ENCODE measurements at places on chromosomes 5 and 9.
A peak's percentile ranks its signal among the peaks of the same experiment; 100 is the strongest.

GRCh38 chr5:124546643-124547042, 199.8 kb downstream of the ZNF608 start:
- peak; percentile 55 for DNase-seq

GRCh38 chr9:121610638-121610953, 40.8 kb upstream of the DAB2IP start:
- no peak for DNase-seq

GRCh38 chr9:90600029-90600428, 42.6 kb downstream of the DIRAS2 start:
- no peak for DNase-seq

DNA sequence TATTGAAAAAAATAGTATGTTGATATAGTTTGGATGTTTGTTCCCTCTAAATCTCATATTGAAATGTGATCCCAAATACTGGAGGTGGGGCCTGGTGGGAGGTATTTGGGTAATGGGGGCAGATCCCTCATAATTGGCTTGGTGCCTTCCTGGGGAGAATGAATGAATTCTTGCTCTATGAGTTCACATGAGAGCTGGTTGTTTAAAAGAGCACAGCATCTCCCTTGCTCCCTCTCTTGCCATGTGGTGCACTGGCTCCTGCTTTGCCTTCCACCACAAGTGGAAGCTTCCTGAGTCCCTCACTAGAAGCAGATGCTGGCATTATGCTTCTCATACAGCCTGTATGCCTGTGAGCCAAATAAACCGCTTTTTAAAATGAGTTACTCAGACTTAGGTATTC, 154.8 kb downstream of the ADAMTS6 start:
- no peak for DNase-seq

DNA sequence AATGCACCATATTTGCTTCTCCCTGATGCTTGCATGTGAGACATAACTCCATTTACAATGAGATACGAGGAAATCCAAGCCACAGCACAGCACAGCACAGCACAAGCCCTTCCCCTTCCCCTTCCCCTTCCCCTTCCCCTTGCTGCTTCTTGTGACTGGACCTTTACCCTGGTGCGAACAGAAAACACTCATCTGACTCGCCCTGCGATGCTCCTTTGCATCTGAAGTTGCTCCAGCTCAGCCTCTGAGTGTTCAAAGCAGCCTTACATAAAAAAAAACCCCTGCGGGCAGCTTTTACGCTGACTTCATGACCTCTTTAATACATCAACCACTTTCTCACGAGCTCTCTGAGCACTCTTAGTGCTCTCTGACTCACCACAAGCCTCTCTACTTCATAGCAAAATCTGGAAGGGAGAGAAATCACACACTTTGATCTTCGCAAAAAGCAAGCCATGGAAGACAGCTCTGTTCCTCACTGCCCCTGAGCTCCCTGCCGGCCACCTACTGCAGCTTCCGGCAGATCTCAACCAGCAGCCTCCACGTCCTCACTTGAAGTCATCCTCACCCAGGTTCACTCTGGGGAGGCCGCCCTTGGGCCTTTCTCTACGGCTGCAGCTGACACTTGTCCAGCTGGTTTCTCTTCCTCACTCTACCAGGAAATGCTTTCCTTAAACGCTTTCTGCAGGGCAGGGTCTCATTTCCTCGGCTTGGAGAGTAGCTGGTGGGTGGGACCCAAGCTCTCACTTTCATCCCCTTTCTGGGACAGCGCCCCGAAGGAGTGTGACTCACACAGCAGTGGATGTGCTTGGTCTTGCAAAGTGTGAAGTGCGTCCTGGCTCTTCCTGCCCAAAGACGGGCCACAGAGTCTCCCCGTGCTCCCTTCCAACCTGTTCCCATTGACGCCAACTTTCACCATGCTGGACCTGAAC, 5.3 kb downstream of the SLC34A1 start:
- DNase-seq = peak; percentile 26

DNA sequence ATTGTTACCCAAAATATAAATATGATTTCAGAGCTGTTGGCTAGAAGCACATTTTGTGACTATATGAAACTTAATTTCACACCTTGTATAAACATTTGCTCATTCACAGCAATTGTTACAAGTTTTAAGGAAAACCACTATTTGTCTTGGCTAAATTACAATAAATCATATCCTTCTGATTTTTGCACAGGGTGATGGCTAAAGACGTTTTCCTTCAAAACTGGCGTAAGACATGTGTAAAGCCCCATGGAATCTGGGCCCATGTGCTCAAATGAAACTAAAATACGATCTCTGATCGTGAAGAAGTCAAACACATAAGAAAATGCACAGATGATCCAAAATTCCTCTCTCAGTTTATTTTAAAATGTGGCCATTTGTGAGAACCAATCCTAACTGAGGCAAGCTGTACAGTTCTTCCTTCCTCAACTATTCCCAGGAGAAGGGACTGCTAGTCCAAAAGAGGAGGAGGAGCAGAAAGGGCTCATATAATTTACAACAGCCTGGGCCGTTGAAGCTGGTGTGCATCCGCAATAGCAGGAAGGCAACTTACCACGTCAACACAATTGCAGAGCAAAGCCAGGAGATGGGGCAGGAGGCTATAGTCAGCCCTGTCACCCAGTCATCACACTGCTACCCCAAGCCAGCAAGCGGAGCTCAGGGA, 98.4 kb downstream of the MED27 start:
- no peak for DNase-seq

DNA sequence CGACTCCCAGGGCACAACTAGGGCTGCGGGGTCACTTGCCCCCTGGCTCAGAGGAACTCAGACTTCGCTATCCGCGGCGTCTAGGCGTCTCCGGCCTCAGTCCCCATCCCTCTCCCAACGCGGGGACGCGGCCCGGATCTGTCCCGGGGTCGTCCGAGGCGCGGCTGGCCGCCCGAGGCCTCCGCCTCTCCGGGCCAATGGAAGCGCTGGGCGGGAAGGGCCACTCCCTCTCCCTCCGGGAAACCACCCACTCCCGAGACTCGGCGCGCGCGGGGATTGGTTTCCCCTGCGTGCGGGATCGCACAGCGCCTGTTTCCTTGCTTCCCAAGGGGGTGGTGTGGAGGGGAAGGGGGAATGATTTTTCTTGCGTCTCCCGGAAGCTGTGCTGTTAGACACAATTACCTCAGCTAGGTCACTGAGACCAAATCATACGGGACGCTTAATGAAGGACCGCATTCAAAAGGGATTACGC, 38.3 kb downstream of the NR2F1 start:
- DNase-seq = peak; percentile 94

DNA sequence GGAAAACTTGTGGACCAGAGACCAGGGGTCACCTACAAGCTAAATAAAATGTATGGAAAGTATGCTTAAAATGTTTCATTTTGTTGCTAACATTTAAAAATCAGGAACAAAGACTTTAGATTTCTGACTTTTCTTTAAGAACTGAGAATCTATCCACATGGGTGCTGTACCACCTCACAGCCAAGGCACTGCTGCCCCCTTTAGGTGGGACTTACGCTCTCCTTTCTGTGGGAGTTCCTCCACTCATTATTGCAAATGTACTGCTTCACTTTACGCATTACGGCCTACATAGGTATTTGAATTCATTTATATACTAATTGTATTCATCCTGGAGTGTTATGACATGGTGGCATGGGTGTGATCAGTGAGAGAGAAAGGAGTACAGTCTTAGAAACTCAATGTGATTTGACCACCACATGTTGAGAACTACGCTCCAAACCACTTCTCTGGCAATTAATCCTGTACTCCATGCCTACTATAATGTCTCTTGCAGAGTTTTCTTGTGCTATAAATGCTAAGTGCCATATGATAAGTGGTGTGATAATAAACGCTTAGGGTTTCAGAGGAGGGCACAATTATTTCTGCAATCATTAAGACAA, 24.7 kb upstream of the CETN3 start:
- DNase-seq = peak; percentile 40

GRCh38 chr9:19188771-19189170, 41.7 kb upstream of the DENND4C start:
- DNase-seq = no peak

DNA sequence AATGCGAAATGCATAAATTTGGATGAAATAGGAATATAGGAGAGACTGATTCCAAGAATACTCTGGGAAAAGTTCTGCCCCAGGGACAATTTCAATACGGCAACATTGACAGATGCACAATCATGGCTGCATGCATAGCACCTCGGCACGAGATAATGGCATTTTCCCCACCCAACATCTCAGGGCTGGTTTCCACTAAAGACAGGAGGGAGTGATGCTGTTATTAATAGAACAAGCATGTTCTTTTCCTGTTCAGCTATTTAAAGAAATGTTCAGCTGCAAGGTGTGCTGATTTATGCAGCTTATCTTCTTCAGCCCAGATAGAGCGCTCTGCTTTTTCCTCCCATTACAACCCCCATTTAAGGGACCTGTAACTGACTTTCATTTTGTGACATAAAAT, 740.2 kb downstream of the TLR4 start:
- DNase-seq = no peak

DNA sequence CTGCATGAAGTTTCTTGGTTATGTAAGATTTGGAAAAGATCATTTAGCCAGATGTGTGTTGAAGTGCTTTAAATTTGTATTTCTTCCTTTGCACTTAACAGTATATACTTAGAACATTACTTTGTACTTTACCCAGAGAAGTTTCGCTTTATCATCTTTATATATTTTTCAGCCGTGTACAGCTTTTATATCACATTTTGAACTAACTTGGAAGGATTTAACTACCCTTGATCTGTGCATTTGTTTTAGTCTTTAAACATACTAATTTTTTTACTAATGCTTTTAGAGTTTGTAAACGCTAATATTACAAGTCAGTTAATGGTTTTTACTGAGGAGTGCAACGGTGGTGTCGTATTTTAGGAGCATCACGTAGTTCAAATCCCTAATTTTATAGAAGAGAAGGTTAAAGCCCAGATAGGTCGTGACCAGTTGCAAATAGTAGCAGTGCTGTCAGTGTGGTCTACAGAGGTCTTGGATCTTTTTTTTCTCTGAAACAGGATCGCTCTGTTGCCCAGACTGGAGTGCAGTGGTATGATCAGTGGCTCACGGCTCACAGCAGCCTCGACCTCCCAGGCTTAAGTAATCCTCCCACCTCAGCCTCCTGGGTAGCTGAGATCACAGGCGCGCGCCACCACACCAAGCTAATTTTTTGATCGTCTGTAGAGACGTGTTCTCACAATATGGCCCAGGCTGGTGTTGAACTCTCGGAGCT, 2.0 kb downstream of the MATR3 start:
- peak; percentile 50 for DNase-seq

DNA sequence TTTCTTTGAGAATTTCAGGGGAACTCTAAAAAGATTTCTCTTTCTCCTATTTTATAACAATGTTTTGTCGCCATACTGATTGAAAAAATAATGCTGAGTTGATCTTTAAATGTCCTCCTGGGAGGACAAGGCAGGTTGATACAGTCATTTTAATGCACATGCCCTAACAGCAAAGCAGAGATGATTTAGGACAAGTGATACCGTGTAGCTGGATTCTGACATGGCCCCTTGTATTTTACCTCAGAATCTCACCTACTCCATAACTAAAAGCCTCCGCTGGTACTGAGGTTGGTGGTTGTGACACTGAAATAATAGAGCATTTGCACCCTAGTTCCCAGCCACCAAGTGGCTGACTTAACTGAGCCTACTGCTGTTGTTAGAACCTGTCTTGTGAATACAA, 811 bp upstream of the LRRTM2 start:
- no peak for DNase-seq

DNA sequence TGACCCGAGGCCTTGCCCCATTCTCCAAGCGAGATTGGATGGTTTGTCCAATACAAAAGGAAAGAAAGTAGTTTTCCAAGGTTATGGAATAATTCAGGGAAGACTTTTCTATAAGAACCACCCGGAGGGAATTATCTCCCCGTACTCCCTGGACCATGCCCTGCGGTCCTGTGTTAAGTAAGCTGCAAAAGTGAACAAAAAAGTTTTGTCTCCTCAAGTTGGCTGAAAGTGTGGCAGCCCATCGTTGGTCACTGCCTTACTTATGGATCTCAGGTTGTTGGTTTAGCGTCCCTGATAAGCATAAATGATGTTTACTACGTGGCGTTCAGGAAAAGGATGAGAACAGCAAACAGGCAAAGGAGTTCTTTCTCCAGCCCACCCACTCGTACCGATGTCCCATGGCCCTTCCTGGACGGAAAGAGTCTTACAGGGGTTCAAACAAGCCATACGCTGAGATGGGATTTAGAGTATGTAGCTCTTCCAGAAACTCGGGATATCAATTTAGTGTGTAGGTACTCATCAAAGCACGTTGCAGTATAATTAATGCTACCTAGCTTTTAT, 413 bp upstream of the AUH start:
- no peak for DNase-seq

- DNase-seq = no peak
These were observed 205.8 kb downstream of the SEMA5A start for GRCh38 chr5:9340085-9340484.

- DNase-seq = no peak
These were observed 117.1 kb downstream of the DAB2IP start for GRCh38 chr9:121768416-121769015.

DNA sequence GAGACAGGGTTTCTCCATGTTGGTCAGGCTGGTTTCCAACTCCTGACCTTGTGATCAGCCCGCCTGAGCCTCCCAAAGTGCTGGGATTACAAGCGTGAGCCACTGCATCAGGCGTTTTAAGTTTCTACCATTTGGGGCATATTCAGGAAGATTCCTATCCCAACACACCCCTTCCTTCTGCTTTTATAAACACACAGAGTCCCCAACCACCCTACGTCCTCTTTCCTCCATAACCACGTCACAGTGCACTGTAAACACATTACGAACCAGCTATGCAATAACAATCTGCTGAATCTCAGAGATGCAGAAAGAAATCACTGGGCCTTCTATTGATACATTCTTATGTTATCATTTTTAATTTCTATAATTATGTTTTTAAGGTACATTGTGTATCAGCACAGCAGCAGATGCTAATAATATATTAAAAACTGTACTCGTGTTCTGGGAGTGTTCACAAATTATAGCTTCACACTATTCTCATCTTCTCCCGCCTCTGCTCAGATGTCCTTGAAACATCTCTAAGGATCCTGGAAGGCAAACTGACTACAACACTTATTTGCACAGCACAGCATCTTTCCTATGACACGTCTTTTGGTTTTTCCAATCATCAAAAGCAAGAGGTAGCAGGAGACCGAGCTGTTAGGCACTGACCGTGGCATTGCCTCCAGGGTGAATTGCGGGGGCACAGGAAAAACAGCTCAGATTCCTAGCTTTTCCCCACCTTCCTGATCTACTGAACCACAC, 60.2 kb downstream of the KCNIP1 start:
- no peak for DNase-seq

GRCh38 chr5:3509290-3509689, 86.3 kb upstream of the IRX1 start:
- no peak for DNase-seq
